SW480 (cell line): ENCODE measurements at places on chromosomes 4 and X.
A peak's percentile ranks its signal among the peaks of the same experiment; 100 is the strongest.

DNA sequence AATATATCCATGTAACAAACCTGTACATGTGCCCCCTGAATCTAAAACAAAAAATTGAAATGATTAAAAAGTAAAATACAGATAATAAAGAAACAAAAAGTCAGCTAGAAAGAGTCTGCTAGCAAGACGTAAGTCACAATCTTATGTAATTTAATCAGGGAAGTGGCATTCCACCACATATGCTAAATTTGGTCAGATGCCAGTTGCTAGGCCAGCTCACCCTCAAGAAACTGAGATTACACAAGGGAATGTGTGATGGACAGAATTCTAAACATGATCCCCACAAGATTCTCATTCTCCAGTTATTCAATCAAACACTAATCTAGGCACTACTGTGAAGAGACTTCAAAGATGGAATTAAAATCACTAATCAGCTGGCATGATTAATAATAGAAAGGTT is 689.3 kb downstream of the CENPC start:
- no peak for DNase-seq

DNA sequence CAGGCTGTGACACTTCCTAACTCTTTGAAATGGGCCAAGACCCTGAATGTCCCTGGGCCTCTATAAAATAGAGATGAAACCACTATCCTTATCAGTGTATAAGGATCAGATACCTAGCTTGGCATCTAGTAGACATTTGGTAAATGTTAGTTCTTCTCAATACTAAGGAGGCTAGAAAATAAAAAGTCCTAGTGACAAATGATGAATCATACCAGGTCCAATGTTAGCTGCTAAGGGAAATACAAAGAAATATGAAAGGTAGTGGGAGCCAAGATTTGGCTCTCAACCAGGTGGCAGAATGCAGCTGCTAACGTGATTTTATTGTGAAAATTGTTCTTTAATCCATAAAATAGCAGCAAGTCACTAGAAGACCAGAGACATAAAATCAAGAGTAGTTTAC is 19.8 kb upstream of the PPARGC1A start:
- DNase-seq, result no peak

DNA sequence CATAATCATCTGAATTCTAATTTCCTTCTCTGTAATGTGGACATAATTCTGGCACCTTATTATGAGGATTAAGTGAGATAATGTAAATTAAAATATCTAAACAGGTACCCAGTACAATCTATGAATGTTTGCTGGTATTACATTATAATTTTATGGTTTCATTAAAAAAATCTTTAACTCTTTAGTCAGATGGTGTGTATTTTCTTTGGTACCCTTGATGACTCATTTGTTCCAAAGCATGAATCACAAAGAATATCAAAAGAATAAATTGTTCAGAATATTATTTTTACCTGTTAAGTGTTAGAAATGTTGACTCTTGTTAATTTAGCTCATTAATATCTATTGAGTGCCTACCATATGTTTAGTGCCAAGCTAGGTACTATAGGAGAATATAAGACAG is 74.3 kb downstream of the SNX25 start:
- DNase-seq, result no peak

- no peak for DNase-seq
Observed at GRCh38 chr4:80202741-80203553, 5.6 kb downstream of the PRDM8 start.

DNA sequence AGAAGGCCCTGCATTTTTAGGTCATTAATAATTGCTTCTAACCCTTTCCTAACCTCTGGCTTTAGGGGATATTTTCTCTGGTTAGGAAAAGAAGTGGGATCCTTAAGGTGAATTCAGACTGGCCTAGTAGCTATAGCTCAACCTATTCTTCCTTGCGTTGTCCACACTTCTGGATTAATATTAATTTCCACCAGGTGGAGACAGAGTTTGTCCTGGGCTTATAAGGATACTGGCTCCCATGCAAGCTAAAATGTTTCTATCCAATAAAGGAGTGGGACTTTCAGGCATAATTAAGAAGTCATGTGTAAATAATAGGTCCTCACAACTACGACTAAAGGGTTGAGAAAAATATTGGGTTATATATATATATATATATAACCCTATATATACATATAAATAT is 860.0 kb upstream of the POU3F4 start:
- DNase-seq, result peak; percentile 1

GRCh38 chr4:3367866-3368265 is 73.9 kb upstream of the HGFAC start:
- DNase-seq, result no peak

GRCh38 chr4:75633846-75634245 is 3.5 kb upstream of the CDKL2 start:
- DNase-seq, result peak; percentile 8

- no peak for DNase-seq
Observed at GRCh38 chr4:62495032-62495431, 1294.9 kb downstream of the ADGRL3 start.

GRCh38 chr4:145583191-145584055 is 35.8 kb upstream of the MMAA start:
- no peak for DNase-seq

- DNase-seq, result peak; percentile 44
Observed at GRCh38 chr4:164876700-164877324, at the start of gene APELA. APELA (plus strand) TSS chr4:164877178; CDS start chr4:164877332, 154 bp downstream.

GRCh38 chr4:4721636-4722035 is 137.8 kb upstream of the MSX1 start:
- no peak for DNase-seq

DNA sequence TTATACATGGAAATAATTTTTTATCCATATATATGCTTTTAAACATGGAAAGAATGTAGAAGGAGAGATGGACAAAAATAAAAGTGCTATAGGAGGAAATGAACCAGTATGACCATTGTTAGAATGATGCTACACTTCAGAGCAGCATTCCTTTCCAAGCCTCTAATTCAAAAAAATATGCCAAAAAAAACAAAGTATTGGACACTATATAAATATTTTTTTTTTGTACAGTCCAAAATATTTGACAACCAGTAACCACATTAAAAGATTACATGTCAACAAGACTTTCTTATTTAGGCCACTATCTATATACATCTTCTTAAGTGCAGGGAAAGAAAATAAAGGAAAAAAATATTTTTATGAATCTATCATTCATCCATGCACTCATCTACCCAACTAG is 198.6 kb downstream of the LRBA start:
- DNase-seq, result no peak

DNA sequence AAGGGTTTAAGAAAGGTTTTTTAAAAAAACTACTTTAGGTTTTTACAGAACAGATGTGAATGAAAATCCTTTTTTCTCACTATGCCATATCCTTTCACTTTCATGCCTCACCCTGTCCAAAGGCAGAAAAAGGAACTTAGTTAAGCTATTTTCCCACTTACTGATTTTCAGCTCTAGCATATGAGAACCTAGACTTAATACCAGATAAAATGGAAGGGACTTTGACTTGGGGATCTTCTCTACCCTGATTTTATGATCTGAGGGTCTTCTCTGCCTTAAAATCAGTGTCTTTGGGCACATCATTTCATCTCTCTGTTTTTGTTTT is 42.4 kb downstream of the FNIP2 start:
- DNase-seq, result no peak

- no peak for DNase-seq
Observed at GRCh38 chrX:23726191-23726590, 16.9 kb downstream of the ACOT9 start.

DNA sequence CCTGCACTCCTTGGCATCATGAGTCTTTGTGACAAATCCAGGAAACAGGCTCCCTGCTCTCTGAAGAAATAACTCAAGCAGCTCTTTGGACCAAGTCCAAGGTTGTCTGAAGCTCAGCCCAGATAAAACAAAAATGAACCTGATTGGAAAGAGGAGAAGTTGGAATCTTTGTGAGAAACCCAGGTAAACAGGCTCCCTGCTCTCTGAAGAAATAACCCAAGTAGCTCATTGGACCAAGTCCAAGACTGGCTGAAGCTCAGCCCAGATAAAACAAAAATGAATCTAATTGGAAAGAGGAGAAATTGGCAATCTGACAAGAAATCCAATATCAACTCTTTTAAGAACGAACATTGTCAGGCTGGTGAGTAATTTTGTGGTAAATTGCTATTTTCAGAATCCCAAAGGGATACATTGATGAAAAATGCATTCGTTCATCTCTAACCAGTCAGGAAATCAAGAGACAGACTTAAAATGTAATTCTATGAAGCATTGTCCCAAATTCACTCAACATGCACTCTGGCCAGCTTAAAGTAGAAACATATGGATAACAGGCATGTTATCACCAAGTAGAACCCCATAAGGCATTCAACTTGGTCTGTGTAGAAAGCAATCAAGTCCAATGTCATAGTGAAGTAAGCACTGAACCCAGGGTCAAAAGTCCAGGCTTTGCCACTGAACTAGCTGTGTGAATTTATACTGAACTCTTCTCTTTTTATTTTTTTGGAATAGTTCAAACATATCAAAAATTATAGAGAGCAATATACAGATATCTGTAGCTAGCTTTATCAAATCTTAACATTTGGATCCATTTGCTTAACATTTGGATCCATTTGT is 16.8 kb upstream of the NFXL1 start:
- DNase-seq, result no peak

GRCh38 chr4:107423677-107424405 is 296.2 kb downstream of the PAPSS1 start:
- DNase-seq, result no peak

GRCh38 chr4:126800575-126801141 is 832.1 kb upstream of the INTU start:
- DNase-seq, result no peak

GRCh38 chr4:122700178-122700725 is 32.3 kb upstream of the BBS12 start:
- DNase-seq, result no peak

DNA sequence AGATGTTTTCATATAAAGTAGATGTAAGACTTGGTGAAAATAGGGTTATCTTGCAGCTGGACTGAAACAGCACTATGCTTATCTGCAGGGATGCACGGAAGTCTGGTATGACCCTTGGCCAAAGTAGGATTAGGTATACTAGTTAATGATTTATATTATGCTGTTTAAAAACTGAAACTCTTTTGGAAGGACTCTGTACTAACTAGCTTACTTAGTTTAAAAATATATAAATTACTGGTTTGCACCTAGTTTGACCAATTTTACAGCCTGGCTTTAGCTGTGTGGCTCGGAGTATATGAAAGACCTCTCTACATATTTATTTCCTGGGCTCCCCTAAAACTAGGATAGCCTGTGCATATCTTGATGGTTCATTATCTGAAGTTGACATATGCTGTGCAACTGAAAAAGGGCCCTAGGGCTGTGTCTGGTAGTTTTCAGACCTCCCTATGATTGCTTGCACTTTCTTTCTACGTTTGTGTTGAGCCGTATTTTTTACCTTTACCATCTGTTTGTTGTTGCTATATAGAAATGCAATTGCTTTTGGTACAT is 89.2 kb downstream of the TMEM144 start:
- DNase-seq, result no peak

DNA sequence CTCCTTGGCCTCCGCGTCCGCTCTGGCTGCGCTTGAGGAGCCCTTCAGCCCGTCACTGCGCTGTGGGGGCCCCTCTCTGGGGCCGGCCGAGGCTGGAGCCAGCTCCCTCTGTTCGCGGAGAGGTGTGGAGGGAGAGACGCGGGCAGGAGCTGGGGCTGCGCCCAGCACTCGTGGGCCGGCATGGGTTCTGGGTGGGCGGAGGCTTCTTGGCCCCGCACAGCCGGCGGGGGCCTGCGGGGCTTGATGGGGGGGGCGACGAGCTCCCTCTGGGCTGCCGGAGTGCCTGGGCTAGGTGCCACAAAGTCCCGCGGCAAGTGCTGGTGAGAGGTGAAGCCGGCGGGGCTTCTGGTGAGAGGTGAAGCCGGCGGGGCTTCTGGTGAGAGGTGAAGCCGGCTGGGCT is 61.9 kb downstream of the ANKRD50 start:
- DNase-seq, result no peak

- DNase-seq, result no peak
Observed at GRCh38 chrX:69961365-69962072, 88.2 kb downstream of the AWAT2 start.

GRCh38 chrX:4373791-4374190 is 660.3 kb upstream of the PRKX start:
- no peak for DNase-seq

GRCh38 chrX:13219991-13220764 is 99.7 kb downstream of the ATXN3L start:
- no peak for DNase-seq

GRCh38 chrX:100830143-100830542 is 10.0 kb downstream of the CSTF2 start:
- no peak for DNase-seq

- DNase-seq, result no peak
Observed at GRCh38 chr4:30720021-30720660, at the start of gene PCDH7. PCDH7 (plus strand) TSS chr4:30720369; CDS start chr4:30721423, 1,054 bp downstream.

DNA sequence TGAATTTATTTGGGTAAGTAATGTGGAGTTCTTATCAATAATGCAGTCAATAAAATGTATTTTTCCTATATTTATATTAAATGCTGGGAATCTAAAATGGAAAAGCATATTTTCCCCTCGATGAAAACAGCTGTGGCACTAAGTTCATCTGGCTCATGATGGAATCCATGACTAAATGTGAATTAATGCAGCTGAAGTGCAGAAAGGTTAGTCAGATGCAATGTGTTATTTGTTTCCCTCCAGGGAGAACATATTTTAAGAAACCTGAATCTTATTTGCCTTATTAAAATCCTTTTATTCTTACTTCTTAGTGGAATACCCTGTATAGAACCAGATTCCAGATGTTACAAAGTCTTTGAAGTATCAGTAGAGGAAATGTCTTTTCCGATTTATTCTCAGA is 247.9 kb downstream of the ARHGAP24 start:
- DNase-seq, result no peak

- DNase-seq, result no peak
Observed at GRCh38 chrX:27307546-27307945, 155.6 kb downstream of the PPP4R3C start.

DNA sequence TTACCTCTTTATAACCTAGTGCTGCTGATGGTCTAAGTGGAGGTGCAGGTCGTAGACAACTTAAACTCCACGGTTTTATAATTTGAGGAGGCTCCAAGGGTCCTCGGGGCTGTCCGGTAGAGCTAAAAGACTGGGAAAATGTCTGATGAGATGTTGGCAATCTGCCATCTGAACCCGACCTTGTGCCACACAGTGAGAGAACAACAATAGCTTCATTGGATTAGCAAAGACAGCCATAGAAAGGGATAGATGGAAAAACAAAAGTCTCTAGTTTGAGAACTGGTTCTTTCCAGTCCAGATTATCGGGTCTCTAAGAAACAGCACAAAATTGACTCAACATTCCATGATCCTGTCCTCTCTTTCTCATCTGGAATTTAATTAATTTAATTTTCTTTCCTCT is 31.6 kb downstream of the CD40LG start:
- DNase-seq, result no peak

GRCh38 chr4:53197772-53198142 is 168.1 kb downstream of the SCFD2 start:
- no peak for DNase-seq
